ENCODE measurements at places on chromosomes 12 and 14.

GRCh38 chr12:1796515-1797010 lies 23.8 kb upstream of the LRTM2 start:
- DNase-seq = no peak

DNA sequence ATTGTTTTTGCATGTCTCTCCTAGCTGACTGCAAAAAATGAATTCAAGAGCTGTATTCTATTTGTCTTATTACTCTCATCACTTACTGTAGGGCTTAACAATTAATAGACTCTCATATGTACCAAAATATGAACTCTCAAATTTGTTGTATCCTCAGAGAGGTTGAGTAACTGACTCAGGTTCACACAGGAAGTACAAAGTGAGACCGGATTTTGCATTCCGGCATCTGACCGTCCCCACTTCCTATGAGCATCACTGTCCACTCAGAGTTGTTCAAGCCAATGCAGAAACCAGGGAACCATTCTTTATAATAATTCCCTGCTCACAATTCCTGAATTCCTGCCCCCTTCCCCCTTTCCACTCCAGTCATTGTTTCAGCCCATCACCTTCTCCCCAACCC lies 113.3 kb upstream of the AMIGO2 start:
- no peak for DNase-seq

DNA sequence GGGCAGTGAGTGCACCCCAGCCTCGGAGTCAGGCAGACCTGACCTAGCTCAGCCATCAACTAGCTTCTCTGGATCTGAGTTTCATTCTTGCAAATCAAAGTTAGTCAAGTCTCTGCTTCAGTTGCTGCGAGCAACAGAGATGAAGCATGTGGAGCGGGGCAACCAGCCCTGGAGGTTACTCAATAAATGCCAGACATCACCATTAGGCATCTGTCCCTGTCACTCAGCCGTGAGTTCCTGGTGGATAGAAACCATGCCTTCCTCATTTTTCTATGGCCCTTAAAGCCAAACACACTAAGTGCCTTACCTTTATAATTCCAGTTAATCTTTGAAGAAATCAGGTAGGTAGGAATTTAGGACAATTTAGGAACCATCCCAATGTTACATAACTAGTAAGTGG lies 19.3 kb downstream of the RFX4 start:
- DNase-seq = no peak

GRCh38 chr12:123931686-123932321 lies 40.8 kb downstream of the CCDC92 start:
- no peak for DNase-seq

- no peak for DNase-seq
These were observed 7.0 kb upstream of the B4GALNT3 start for GRCh38 chr12:452667-453210.

- no peak for DNase-seq
These were observed 41.9 kb downstream of the CCDC177 start for GRCh38 chr14:69532561-69533340.

DNA sequence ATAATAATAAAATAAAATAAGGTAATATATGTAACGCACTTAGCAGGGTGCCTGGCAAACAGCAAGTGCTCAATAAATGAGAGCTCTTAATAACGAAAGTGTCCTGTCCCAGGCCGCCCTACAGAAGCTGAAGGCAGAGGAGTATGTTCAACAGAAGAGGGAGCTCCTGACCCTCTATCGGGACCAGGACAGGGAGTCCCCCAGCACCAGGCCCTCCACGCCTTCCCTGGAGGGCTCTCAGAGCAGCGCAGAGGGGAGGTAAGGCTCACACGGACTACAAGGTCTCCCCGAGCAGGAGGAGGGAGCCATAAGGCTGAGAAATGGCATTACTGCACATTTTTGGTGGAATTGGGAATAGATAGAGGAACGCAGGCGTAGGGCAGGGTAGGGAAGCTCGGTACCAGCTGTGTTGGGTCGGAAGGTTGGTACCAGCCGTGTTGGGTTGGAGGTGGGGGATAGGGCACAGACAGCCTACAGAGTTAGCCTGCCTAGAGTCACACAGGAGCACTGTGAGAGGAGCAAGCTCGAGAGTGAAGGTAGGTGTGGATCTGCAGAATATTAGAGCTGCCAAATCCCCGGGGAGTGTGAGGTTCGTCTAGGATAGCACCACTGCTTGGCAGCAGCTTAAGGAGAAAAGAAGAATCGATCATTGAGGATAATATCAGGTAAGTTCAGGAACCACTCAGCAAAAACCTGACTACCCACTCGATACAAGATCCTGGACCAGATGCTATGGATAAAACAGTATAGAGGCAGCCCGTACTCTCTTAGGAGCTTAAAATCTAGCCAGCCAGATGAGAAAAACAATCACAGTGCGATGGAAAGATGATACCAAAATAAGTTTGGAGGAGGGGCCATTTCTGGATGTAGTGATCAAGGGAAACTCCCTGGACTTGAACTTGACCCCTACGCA lies 15.3 kb downstream of the TNFRSF1A start:
- DNase-seq = no peak

DNA sequence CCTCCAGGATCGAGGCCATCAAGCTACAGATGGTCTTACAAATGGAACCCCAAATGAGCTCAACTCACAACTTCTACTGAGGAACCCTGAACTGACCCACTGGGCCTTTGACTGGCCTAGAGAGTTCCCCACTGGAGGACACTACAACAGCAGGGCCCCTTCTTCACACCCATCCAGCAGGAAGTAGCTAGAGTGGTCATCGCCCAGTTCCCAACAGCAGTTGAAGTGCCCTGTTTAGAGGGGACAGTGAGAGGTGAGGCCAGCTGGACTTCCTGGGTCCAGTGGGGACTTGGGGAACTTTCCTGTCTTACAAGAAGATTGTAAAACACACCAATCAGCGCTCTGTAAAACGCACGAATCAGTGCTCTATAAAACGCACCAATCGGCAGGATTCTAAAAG lies 247.9 kb upstream of the BTG1 start:
- DNase-seq = no peak

- DNase-seq = no peak
These were observed 53.1 kb downstream of the BRMS1L start for GRCh38 chr14:35879151-35879648.

- no peak for DNase-seq
These were observed 201.2 kb upstream of the FOXG1 start for GRCh38 chr14:28565345-28565744.

- no peak for DNase-seq
These were observed 24.3 kb downstream of the DACT1 start for GRCh38 chr14:58662018-58662417.

DNA sequence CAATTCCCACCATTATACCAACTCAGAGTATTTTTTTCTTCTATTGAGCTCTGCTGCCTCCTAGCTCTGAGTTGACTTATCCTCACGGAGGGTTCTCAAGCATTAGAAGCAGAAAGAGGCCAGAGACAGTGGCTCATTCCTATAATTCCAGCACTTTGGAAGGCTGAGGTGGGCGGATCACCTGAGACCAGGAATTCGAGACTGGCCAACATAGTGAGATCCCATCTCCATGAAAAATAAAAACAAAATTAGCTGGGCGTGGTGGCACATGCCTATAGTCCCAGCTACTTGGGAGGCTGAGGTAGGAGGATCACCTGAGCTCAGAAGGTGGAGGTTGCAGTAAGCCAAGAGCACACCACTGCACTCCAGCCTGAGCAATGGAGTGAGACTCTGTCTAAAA lies 21.0 kb downstream of the HPD start:
- no peak for DNase-seq

DNA sequence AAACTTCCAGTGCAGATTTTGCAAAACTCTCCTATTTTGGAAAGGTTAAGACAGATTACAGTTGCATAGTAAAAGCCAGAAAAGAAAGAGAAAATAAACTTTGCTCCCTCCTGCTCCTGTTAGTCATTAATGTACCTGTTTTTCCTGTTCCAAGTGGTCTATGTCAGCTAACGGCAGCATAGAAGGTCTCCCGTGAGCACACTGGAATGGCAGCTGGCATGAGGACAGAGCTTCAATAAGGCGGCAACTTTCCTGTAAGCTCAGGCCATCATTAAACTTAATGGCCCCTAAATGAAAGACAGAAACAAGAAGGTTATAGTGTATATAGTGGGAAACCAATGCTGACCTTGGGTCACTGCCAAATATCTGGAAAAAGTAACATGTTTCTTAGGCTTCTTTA lies 16.0 kb downstream of the EIF2B2 start:
- DNase-seq = no peak

- DNase-seq = no peak
These were observed 28.2 kb downstream of the KICS2 start for GRCh38 chr12:64193931-64194330.

GRCh38 chr14:33592297-33592696 lies 358.6 kb downstream of the EGLN3 start:
- no peak for DNase-seq

- DNase-seq = no peak
These were observed 115.2 kb upstream of the RAP1B start for GRCh38 chr12:68495336-68496070.

DNA sequence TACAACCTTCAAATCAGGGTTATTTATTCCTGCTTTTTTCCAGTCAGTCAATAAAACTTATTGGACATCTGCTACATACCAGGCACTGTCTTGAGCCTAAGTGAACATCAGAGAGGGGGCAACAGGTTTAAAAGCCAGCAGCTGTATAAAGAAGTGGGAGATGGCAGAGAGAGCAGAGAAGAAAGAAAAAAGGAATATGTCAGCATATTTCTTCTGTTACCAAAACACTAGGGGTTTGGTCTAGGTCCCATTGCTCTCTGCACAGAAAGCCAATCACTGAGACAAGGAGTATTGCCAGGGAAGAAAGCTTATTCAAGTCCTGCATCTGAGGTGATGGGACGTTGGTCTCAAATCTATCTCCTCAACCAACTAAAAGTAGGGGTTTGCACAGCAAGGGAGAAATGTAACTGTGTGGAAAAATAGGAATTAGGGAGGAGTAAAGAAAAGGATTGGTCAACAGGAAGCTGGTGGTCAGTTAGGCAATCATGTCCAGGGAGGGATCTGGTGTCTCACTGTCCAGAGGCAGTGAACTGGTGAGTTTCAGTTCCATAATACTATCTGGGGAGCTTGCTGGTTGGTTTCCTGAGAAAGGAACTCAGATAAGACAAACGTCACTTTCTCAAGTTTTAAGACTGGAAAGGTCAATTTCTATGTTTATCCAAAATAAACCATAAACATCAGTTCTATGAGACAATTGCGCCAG lies 107.5 kb downstream of the PHLDA1 start:
- DNase-seq = no peak

DNA sequence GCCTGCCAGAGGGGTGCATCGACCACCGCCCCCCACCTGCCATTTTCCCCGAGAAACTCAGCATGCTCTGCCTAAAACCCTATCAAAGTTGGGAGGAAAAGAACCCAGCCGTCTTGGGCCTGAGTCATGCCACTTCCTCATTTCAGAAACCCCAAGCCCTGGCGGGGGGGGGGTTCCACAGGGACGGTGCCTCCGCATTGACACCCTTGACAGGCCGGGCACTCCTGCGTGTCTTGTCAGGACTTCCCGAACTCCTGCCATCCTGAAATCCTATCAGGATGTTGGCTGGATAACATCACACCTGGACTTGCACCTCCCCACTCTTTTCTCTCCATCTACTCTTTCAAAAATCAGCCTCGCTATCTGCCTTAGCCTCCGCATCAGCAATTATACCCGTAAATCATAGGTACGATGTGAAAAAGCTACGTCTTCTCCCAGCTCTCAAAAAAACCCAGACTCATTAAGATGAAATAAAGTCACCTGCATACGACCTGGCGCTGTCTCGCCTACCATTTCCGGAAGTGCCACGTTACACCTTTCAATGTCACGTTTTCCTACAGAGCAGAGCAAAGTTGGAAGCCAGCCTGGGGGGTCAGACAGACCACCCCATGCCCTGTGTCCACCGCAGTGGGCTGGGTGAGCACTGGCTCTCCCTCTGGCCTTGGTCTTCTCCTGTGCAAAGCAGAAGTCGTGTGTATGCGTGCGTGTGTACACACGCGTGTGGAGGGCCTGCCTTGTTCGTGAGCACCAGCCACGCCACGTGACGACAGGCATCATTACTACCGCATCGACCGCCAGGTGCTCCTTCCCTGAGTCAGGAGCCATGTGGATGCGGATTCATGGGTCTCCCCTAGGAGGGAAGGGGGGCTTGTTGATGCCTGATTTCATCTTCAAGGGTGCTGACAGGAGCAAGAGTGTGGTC lies 96.7 kb downstream of the RFLNA start:
- no peak for DNase-seq

GRCh38 chr12:47884501-47884900 lies 20.3 kb downstream of the VDR start:
- no peak for DNase-seq

DNA sequence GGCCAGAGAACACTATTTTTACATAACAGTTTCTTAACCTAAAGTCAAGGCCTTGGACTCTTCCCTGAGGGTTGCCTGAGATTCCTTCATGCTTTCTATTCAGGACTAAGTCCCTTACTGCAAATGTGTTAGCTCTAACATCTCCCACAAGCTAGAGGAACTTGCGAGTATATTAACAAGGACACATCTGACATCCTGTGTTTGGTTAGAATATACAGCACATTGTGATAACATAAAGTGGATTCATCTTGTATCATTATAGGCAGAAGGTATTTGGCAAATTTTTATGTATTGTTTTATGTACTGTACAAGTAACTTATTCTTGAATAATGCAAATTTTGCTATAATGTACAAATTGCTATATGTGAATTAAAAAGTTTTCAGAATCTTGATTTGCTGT lies 45.5 kb downstream of the SH2B3 start:
- no peak for DNase-seq

GRCh38 chr14:99391671-99392070 lies 89.0 kb downstream of the SETD3 start:
- no peak for DNase-seq

GRCh38 chr12:48978741-48979601 lies 849 bp downstream of the WNT1 start:
- no peak for DNase-seq

- DNase-seq = no peak
These were observed 308.1 kb downstream of the EGLN3 start for GRCh38 chr14:33642691-33643244.

DNA sequence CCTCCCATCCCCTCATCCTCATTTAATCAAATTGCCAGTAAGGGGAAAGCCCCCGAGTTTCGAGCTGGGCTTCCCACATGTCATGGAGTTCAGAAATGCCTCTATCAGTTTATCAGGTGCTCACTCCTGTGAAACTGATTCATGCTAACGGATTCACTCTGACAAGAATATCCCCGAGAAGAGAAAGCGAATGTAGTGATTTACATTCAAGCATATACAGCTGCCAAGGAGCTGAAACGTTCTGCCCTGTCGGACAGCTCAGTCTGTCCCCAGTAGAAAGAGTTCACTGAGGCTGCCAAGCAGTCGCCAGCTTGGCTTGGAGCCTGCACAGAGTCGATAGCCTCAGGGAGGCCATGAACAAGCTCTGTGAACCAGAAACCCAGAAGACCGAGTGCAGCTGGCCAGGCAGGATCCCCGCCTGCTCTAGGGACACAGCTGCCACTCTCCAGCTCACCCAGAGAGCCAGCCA lies 88.4 kb downstream of the TMCC3 start:
- DNase-seq = no peak

- DNase-seq = no peak
These were observed 123.4 kb downstream of the SLC25A47 start for GRCh38 chr14:100446572-100446971.

GRCh38 chr14:29166507-29166906 lies 399.9 kb downstream of the FOXG1 start:
- DNase-seq = no peak

- peak; percentile 87 for DNase-seq
These were observed 31.1 kb upstream of the TMX1 start for GRCh38 chr14:51208982-51209381.
